Stimulated activated CD8-positive, alpha-beta memory T cell treated with anti-CD3 and anti-CD28 coated beads, Interleukin-15, amount 100 ng/mL, for 4 hours (primary cell): ENCODE measurements at places on chromosomes 2 and 18.

- DNase-seq = no peak
Measured at GRCh38 chr2:28282861-28283646, 109.6 kb upstream of the FOSL2 start.

DNA sequence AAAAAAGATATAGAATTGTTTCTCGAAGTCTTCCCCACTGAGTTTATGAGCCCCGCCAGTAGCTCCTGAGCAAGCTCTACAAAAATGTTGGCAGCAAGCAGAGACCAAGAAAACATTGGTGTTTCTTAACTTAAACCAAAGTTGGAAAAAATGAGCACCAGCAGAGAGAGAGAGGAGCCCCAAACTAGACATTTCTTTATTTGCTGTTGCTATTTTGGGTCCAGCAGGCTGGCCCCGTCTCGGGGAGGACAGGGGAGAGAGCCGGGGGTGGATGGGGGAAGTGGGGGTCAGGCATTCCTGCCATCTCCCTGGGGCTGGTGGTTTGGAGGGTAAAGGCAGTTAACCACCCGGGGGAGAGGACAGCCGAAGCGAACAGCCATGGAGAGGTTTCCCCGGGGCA, 113.0 kb downstream of the DYSF start:
- no peak for DNase-seq

GRCh38 chr2:76039505-76039904, 328.8 kb upstream of the GCFC2 start:
- no peak for DNase-seq

GRCh38 chr2:49108851-49109250, 45.5 kb downstream of the FSHR start:
- no peak for DNase-seq

DNA sequence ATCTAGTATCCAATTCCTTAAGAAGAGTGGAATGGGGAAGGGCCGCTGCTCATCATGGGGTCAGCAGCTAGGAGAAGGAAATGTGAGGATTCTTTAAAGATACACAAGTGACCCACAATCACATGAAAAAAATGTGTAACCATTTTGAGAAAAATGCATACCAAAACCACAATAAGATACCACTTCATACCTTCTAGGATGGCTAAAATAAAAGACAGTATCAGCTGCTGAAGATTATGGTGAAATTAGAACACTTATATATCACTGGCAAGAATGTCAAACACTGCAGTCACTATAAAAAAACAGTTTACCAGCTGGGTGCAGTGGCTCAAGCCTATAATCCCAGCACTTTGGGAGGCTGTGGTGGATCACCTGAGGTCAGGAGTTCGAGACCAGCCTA, 67.9 kb downstream of the C2orf74 start:
- DNase-seq = no peak

GRCh38 chr18:42100248-42100647, 145.2 kb downstream of the PIK3C3 start:
- no peak for DNase-seq

GRCh38 chr2:18545384-18545783, 15.1 kb downstream of the RDH14 start:
- no peak for DNase-seq

DNA sequence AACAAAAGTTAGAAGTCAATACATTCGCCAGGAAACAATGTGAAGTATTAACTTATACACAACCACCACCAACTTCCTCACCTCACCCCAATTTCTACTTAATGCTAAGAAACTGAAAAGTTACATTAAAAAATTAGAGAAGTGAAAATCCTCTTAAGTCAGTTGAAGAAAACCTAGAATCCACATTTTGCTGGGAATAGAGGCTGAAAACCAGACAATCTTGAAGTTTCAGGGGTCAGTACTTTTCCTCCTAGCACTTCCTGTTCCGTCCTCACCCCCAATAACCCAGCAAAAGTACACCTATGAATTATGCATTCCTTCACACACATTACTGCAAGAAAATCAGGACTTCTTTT, 6.3 kb downstream of the YES1 start:
- no peak for DNase-seq

DNA sequence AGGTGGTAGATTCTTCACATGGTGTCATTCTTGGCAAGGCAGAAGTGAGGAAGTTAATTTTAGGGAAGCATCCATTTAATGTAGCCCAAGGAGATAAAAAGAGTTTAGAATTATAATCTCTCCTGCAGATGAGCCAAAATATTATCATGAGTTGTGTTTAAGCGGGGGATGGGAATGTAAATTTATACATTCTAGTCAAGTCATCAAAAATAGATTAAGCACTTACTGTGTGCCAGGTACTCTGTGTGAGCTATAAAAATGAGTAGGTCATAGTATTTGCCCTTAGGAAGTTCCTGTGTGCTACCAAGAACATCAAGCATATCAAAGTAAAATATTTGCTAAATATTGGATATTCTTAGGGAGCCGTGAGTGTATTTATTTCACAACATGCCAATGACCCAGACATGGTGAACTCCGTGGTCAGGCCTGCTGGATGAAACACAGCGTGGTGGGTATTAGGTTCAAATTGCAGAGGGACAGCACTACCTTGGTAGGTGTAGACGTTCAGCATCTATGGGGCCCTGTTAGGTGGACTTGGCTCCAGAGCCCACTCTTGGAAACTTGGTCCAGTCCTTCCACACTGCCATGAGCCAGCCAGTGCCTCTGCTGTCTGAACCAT, 37.4 kb downstream of the MEIS1 start:
- no peak for DNase-seq

- DNase-seq = no peak
Measured at GRCh38 chr2:127173057-127173456, 47.0 kb downstream of the CYP27C1 start.

- DNase-seq = no peak
Measured at GRCh38 chr2:16022548-16023240, 82.3 kb downstream of the MYCN start.

DNA sequence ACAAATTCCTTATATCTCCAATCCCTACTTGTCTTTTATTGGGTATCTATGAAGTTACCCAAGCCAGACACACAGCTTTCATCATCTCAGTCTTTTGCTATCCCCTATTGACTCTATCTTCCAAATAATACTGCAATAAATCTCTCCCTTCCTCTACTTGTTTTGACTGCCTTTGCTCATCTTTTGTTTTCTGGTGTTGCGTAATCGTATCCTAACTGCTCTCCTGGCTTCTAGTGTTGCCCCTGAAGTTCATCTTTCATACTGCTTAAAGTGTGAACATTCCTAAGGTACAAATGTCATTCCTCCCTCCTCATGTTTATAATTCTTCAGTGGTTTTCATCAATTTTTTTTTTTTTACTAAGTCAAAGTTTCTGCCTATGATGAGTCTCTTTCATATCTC, 491.3 kb upstream of the DCC start:
- no peak for DNase-seq

- DNase-seq = no peak
Measured at GRCh38 chr2:190546734-190547133, 12.2 kb upstream of the NEMP2 start.

DNA sequence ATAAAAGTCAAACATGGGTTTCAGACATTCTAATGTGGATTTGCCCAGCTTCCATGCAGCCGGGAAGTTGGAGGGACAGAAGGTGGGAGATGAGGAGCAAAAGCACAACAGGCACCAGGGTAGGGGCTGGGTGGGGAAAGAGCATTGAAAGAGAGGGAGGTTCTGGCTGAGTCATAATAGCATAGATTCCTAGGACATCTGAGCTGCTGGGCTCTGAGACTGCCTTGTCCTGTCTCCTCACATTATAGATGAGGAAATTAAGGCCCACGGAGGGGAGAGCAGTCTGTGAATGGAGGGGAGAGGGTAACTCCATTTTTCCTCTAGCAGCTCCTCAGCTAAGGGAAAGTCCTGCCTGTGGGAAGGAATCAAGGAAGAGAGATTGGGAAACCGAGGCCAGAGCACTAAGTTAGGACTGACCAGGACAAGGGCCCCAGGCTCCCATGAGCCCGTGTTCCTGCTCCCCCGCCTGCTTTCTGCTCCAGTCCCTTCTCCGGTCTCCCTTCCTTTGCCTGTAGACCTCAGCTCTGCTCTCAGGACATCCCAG, 26.2 kb downstream of the SH2D6 start:
- DNase-seq = no peak

GRCh38 chr18:3246635-3247239, 864 bp upstream of the MYL12A start:
- DNase-seq = no peak

DNA sequence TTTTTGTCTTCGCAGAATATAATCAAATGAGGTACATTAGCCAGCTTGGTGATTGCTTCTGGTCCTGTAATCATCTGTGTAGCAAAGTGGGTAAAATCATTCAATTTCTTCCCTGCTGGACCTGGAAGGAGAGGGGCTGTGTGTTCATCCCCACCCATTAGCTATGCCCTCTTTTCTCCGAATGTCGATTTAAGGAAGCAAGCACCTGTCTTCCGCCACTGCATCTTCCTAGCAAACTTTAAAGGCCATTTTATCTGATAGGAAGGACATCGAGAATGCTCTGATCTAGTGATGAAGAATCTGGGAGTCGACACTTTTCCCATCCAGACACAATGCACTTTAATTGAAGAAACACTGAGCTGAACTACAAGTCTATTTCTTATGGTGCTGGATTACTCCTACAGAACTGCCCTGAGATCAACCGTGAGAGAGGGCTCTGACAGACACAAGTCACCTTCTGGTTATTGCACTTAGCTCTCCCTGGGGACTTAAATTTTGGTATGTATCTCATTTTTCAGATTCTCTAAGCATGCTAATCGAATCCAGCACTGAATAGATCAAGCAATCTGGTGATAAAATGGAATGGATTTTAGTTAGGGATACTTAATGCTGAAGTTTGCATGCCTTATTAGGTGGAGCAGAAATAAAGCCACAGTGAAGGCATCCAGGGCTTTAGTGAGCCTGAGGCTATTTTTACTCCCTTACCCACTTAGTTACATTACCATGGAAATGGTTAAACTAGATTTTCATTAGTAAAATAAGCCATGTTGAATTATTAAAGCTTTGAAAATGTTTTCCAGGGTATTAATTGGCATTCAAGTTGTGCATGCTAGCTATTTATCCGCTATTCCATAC, 1.3 kb downstream of the NYAP2 start:
- no peak for DNase-seq

DNA sequence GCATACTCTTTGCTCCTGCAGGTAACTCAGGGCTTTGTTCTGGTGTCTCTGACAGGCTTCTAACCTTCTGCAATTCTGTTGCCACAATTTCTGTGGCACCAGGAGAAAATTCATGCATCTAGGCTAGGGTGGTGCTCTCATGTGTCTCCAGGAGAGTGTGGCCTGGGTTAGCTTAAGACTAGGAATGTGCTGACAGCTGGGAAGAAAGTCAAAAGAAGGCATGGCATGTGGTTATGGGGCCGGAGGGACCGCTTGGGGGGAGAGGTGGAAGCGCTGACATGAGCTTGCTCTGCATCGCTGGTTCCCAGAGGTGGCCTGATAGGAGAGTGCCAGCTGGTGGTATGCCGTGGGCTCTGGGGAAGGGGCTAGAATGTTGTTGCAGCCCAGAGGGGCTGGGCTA, 173.3 kb upstream of the TNP1 start:
- DNase-seq = no peak

- no peak for DNase-seq
Measured at GRCh38 chr2:23096906-23097602, 287.9 kb upstream of the KLHL29 start.

DNA sequence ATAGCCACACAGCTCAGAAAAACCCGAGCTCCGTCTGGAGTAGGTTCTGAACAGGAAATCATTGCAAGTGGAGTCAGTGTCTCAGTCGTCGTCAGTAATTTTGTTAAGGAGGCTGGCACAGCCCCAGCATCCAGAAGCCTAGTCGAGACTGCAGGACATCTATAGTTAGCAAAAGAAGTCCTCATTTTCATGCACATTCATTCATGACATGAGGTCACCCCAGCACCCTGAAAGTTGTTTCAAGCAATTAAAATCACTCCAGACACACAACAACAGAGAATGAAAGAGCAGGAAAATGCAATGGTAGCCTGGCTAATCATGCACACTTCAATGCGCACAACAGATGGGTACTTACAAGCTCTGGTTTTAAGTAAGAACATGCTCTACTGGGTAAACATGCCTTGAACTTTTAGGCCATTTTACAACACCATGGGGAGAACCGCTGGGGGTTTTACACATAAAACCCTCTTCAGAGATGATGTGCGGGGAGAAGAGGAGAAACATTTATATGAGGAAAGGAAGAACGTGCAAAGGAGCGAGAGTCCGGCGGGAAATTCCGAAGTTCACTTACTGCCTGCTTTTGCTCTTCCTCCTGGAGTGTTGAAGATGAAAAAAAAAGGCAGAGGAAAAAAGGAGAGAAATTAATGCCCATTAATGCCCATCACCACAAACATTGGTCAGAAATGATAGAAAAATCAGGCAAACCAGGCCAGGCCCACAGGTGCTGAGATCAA, 77.4 kb upstream of the DNMT3A start:
- DNase-seq = no peak

GRCh38 chr2:240920783-240921231, 14.7 kb downstream of the CROCC2 start:
- DNase-seq = no peak

- no peak for DNase-seq
Measured at GRCh38 chr18:21803495-21803894, 62.9 kb downstream of the MIB1 start.

DNA sequence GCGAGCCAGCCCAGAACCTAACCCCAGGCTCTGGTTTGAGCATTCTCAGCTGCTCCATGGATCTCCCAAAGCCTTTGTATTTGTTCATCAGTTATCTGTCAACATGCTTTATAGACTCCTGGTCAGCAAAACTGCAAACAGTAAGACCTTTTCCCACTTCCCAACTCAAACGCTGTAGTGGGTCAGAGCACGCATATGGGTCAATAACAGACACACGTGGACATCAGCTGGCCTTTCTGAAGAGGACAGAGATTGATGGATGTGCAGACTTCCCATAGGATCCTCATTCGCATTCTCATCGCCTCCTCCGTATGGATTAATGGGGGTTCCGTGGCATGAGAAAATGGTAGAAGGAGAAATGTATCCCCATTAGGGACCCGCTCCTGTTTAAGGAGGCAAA, 508.1 kb downstream of the EIPR1 start:
- no peak for DNase-seq

DNA sequence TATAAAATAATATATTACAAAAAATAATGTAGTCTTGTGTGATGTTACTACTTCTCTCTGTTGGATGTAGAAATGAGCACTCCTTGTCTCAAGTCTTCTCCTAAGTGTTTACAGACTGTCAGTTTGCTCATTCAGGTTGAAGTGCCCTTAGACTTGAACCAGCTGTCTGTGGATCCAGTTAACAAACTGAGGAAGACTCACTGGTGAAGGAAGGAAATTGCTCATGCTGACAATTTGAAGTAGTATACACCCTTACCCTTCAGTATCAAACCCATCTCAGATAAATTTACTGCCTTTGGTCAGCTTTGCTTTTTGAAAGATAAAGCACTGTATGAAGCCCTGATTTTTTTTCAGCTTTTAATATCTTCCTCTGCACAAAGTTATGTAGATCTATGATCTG, 854.2 kb upstream of the ZEB2 start:
- no peak for DNase-seq

- no peak for DNase-seq
Measured at GRCh38 chr18:36051760-36052159, 15.6 kb downstream of the RPRD1A start.
